T follicular helper cell (primary cell): ENCODE measurements at places on chromosomes 6 and 20.
A peak's percentile ranks its signal among the peaks of the same experiment; 100 is the strongest.

- no peak for DNase-seq
Observed at GRCh38 chr6:30720738-30721197, 616 bp downstream of the TUBB start.

DNA sequence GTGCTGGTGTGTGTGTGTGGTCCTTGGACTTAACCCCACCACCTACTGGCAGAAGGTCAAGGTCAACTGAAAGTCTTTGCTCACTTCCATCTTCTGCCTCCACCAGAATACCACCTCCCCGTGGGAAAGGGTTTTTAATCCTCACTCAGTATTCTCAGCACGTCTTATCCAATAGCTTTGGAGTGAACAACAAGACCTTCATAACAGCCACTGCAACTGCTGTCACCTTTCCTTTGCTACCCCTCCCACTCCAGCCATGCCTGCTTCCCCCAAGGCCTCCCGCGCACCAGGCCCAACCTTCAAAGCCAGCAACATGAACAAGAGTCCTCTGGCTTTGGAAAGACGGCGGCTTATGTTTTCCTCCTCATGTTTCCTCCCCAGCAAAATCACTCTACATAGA is 787 bp upstream of the BTN2A2 start:
- no peak for DNase-seq

DNA sequence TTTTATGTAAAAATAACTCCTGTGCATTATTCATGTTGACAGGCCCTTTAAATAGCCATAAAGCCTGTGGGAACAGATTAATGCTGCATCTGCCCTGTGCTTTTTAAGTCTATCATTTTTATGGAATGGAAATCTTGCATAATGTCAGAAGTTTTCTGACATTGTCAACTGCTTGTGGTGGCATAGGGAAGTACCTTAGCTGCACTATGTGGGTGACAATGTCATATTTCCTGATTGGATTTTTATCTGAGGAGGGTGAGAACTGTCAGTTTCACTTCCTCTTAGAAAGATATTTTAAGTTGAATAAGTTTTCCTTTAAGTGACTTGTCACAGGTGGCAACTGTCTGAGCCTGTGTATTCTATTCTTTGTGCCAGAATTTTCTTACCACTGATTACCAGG is 267.9 kb downstream of the PLCB1 start:
- no peak for DNase-seq

DNA sequence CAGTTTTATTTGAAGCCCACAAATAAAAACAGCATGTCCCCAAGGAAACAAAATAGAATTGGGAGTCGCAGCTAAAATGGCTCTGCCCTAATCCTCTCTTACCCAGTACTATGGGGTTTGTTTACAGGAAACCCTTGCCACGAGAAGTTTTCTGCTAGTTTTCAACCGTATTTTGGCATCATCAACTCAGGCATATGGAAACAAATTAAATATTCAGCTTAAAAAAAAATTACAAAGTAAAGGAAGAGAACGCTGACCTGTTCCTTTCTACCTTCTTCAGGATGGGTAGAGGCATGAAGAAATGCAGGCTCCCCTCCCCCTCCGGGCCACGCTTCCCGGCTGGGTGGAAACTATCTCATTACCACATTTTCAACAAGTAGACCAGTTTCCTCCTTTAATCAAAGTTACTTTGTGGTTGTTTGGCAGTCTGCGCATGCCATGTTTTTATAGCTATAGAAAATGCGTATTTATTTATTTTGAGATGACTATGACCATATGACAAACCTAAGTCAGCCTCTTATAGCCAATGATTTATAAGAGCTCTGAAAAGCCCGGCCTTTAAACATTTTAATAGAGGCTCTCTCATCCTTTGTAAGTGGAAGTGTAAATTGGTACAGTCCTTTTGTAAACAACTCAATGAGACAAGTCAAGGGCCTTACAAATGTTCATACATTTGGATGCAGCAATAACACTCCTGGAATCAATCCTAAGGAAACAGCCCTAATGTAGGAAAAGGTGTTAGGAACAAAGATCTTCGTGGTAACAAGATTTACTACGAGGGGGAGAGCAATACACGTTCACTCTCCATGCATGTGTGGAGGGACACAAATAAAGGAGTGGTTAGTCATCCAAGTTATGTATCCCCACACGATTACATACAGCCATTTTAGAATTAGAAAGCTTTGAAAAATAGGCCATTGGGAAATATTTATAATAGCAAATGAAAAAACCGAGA is 16.1 kb upstream of the ZNF217 start:
- peak; percentile 67 for DNase-seq

GRCh38 chr6:99641270-99641669 is 34.6 kb downstream of the PRDM13 start:
- no peak for DNase-seq

DNA sequence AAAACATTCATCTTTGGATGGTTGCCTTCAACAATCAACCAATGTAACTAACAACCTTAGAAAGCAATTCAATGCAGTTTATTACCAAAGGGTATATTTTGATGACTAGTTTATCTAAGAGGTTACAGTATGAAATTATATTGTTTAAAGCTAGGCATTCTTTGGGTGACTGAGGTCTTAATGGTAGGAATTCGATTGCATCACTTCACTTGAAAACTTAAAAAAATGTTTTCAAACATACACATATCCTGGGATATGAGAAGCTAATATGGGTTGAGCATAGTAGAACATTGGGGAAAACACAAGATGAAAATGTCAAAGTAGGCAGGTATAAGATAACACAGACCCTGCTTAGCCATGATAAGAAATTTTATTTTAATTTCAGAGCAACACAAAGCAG is 144.6 kb upstream of the BMP5 start:
- no peak for DNase-seq

DNA sequence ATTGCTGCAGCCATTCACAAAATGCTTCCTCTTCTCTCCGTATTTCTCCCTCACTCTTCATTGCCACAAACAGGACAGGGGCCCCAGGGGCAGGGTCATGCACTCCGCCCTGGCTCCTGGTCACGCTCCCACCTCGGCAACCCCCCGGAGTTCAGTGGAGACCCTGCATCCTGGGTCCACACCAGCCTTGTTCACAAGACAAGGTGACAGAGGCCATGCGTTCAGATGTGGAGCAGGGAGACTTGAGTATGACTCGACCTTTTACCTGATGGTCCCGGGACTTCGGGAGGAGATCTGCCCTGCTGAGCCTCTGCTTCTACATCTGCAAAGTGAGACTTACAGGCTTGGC is 49.4 kb downstream of the ANKRD60 start:
- no peak for DNase-seq

- DNase-seq, result no peak
Observed at GRCh38 chr20:56222201-56222600, 26.3 kb upstream of the MC3R start.

DNA sequence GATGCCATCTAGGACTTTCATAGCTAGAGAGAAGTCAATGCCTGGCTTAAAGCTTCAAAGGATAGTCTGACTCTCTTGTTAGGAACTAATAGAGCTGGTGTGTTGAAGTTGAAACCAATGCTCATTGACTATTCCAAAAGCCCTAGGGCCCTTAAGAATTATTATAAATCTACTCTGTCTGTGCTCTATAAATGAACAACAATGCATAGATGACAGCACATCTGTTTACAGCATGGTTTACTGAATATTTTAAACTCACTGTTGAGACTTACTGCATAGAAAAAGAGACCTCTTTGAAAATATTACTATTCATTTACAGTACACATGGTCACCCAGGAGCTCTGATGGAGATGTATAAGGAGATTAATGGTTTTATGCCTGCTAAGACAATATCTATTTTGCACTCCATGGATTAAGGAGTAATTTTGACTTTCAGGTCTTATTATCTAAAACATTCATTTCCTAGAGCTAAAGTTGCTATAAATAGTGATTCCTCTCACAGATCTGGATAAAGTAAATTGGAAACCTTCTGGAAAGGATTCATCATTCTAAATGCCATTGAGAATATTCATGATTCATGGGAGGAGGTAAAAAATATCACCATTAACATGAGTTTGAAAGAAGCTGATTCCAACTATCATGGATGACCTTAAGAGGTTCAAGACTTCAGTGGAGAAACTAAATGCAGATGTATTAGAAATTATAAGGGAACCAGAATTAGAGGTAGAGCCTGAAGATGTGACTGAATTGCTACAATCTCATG is 763.5 kb upstream of the MAP3K7 start:
- no peak for DNase-seq

GRCh38 chr20:53872561-53873229 is 197.7 kb downstream of the BCAS1 start:
- DNase-seq, result peak; percentile 33

GRCh38 chr6:164690241-164690640 is 619.2 kb downstream of the C6orf118 start:
- DNase-seq, result no peak

- no peak for DNase-seq
Observed at GRCh38 chr6:144443157-144443556, 158.0 kb downstream of the UTRN start.

GRCh38 chr6:116840091-116840490 is 11.2 kb upstream of the GPRC6A start:
- DNase-seq, result no peak

DNA sequence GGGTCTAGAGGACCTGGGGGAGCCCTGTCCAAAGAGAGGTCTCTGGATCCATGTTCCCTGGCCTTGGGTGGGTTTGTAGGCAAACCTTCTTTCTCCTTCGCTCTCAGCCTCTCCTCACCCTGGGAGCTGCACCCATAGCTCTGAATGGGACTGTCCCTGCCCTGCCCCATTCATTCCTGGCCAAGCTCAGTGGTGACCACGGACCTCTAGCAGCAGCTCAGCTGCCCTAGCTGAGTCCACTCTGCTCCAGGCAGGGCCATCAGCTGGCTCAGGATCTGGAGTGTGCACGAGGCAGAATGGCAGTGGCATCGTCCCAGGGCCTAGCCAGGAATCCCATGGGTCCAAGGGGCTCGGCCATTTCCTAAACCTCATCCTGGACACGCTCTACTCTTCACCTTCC is 5.3 kb downstream of the ULBP3 start:
- no peak for DNase-seq

DNA sequence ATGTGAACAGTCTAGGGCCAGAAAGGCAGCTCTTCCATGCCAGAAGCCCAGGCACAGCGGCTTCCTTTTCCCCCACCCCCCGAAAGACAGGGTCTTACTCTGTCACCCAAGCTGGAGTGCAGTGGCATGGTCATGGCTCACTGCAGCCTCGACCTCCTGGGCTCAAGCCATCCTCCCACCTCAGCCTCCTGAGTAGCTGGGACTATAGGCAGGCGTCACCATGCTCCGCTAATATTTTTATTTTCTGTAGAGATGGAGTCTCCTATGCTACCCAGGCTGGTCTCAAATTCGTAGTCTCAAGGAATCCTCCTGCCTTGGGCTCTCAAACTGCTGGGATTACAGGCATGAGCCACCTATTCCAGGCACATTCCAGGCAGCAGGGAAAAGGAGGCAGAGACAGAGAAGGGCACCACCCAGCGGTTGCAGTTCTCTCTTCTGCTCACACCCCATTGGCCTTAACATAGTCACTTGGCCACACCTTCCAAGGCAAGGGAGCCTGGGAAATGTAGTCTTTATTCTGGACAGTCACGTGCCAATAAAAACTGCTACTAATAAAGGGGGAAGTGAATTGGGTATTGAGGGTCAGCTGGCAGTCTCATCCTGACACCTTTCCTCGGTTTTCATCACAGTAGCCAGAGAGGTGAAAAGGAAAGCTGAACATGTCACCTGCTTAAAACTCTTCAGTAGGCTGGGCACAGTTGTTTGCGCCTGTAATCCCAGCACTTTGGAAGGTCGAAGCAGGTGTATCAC is 205.9 kb downstream of the ZMYND8 start:
- DNase-seq, result no peak

- DNase-seq, result peak; percentile 15
Observed at GRCh38 chr6:12163149-12163548, 127.0 kb upstream of the EDN1 start.
